ENCODE measurements at places on chromosomes 3 and 15. TPM values are rescaled to one million over a fixed set of nuclear protein-coding genes. Genes with fewer than 3 reads are reported as not detected.

DNA sequence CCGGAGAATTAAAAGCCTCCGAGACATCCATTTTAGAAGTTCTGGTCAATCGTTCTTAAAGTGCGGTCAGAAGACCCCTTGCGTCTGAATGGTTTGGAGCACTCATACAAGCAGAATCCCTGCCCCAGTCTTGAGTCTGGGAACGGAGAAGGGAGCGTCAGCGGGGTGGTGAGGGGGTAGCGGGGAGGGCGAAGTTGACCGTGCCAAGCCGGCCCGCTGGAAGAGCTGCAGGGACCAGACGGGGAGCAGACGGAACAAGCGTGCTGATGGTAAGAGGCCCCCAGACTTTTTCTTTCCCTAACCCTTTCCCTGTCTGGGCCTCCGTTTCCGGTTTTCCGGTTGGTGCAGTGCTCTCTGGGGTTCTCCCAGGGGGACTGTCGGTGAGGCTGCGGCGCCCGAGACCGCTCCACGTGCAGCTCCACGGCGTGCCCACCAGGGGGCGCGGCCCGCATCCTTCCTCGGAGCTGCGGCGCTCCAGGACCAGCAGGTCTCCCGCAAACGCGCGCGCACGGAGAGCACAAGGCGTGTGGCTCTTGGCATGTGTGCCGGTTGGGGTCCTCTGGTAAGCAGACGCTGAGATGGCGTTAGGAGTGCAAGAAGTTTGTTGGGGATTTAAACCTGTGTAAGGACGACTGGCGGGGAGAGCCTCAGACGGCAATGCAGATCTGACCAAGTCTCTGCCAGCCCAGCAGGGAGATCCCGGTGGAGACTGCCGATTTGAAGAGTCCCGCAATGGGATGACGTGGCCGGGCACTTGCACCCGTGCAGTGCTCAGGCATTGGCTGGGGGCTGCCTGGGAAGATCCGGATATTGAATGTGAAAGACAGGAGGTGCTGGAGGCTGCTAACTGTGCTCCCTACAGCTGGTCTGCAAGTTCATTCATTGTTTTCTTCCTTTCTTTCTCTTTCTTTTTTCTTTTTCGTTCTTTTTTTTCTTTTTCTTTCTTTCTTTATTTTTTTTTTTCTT lies 19.2 kb upstream of the CORO2B start:
- no peak for DNase-seq

DNA sequence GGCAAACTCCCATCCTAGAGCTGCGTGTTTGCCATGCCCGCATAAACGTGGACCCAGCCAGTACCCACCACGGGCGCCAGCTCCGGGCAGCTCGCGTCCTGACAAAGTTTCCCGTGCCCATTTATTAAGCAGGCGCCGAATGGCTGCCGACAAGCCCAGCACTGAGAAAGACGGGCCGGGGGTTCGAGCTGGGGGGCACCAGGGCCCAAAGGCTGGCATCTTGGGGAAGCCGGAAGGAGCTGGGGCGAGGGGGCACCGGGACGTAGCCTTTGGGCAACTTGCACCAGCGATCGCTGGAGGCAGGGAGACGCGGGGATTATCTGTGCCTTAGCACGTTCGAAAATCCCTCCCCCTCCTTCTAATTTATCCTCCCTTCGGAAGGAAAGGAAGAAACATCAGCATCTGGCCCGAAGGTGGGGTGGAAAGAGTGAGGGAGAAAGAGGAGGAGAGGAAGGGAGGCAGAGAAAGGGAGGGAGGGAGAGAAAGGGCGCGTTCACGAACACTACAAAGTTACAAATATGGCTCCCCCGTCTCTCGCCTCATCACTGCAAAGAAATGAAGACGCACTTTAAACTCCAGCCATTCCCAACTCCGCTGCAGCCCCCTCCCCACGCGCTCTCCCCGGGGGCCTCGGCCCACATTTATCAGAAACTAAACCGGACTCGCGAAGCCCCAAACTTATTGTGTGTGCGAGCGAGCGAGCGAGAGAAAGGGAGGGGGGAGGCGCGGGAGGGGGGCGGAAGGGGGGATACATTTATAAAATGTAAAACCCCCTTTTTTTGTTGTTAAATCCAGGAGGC lies 1.0 kb downstream of the ANP32A start:
- no peak for DNase-seq

DNA sequence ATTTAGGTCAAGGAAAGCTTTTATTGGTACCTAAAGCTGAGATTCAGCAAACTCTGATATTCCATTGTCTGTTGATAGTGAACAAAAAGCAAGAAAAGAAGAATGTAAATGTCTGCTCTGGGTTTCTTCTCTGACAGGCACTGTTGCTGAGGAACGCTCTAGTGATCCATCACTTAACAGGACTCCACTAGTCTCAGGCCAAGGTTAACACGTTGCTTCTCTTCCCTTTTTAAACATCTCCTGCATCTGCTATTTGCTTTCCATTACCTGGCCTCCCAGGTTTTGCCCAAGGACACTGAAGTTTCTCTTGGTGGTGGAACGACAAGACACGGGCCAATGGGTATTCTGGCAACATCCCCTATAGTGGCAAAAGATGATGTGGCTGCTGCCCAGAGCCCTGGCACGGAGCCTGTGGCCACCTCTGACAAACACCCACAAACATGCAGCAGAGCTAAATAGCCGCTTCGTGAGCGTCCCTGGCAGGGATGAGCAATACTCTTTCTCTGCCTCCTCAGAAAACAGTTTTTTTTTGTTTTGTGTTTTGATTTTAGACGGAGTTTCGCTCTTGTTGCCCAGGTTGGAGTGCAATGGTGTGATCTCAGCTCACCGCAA lies 97.8 kb upstream of the AKAP13 start:
- DNase-seq = peak; percentile 9

GRCh38 chr3:123347691-123348264 lies 101.1 kb downstream of the ADCY5 start:
- no peak for DNase-seq

Gene CAPN3
- 6.6 TPM for polyA plus RNA-seq

GRCh38 chr3:21417991-21418390 lies 333.0 kb downstream of the ZNF385D start:
- DNase-seq = peak; percentile 39

Gene CRYBG3
- polyA plus RNA-seq = 4.1 TPM
